Stimulated activated CD4-positive, alpha-beta T cell treated with anti-CD3 and anti-CD28 coated beads, Interleukin-4, amount 100 ng/mL, for 24 hours (primary cell): ENCODE measurements at places on chromosomes 1 and 21.
A peak's percentile ranks its signal among the peaks of the same experiment; 100 is the strongest.

DNA sequence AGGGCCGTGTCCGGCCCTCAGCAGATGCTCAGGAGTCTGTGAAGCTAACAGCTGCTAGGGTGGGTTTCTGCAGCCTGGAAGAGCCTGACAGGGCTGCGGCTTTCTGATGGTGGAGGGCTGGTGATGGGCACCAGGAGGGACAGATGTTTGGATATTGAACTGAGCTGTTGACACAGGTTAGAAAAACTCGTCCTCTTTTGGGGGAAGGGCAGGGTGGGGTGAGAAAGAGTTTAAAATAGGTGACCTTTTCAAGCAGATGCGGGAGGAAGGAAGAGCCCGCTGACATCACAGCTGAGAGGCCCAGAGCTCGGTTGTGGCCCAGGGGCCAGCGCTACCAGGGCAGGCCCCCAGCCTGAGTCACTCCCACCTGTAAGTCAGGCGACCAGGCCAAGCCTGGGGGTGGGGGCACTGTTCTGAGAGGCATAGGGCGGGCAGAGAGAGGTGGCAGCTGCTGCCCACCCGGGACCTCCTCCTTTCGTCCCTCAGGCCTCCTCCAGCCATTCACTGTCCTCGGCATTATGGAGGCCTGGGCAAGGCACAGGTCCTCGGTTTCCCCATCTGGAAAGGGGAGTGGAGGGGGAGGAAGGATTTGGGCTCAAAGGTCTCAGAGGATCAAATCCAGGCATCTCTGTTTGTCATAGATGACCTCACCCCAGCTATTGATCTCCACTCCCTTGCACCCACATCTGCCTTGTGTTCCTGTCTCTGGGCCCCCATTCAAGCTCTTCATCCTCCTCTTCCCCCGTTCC lies 32.3 kb upstream of the ID3 start:
- DNase-seq, result peak; percentile 36

GRCh38 chr1:86739648-86740509 lies 35.5 kb downstream of the SH3GLB1 start:
- no peak for DNase-seq

DNA sequence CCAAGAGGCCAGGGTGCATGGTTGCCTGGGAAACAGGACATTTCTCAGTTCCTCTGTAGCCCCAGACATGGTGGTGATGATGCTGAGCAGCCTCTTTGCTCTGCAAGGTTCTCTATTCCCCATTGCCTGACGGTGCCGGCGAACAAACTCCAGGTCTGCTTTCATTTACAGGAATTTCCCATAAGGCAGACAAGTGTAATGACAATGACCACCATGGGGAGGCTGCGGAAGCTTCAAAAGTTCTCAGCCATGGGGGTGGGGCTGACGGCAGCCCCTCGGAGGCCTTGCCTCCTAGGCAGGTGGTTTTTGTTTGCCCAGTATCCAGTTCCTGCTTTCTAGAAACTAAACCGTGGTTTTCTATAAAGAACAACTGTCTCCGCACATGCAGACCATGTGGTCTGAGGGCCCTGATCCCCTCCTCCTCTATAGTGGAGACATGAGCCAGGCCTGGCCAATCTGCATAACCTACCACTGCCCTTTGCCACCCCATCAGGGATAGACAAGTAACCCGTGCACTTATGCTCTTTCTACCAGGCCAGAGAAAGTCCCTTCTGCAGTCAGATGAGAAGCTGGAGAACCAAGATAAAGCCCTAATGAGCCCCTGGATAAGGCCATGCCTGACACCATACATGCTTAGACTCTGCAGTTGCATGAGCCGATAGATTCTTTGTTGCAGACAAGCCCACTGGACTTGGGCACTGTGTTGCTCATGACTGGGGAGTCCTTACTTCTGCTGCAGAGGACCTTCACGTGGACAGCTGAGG lies 54.1 kb downstream of the LDLRAD2 start:
- DNase-seq, result no peak

DNA sequence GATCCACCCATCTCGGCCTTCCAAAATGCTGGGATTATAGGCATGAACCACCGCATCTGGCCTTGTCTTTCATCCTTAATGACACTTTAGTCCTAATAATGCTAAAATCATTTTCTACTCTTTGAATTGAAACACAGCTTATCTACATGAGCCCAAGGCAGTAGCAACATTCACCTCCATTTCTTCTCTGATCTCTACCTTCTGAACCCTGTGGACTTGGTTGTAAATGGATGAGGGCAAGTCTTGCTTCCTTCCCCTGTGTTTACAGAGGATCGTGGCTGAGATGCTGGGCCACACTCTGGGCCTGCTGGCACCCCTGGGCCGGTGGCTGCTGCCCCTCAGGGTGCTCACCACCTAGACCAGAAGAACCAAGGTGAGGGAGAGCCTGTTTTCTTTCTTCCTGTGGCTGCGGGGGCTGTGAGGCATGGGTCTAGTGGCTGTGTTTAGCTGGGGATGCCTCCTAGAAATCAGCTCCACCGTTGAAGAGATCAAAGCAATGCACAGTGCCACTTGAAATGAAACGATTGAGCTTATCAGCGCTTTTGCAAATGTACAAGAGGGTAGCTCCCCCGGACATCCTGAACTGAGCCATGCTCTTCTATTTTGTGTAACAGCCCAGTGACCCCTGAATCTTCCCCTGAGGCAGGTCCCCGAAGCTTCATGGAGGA lies 32.2 kb upstream of the LGALS8 start:
- DNase-seq, result no peak

DNA sequence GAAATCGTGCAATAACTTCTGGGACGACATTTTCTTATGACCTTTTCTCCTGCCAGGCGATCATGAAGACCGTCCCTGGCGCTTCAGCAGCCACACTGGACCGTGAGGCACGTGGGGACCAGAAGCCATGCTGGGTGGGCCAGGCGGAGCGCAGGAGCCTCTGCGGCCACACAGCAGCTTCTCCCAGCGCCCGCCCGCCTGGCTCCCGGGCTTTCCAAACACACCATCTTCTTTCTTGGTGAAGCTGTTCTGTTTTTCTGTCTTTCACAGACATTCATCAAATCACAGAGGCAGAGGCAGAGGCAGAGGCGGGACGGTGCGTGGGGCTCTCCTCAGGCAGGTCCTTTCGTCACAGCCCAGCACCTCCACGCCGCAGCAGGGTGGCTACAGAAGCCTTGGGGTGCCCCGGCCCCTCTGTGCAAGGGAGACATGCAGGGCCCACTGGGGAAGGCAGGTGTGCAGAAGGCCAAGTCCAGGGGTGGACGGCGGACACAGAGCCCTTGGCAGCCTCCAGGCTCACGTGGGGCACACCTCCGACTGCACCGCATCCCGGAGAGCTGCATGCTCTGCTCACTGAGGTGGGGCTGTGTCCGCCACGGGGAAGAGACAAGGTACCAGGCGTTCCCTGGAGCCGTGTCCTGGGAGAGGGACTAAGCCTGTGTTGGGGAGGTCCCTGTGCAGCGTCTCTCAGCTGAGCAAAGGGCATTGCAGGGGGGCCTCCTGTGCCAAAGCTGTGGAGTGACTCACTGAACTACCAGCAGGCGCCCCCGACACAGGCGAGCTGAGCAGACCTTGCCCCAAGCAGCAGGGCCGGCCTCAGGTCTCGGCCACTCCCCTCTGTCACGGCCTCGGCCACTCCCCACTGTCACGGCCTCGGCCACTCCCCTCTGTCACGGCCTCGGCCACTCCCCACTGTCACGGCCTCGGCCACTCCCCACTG lies 2.6 kb upstream of the TMEM240 start:
- no peak for DNase-seq

DNA sequence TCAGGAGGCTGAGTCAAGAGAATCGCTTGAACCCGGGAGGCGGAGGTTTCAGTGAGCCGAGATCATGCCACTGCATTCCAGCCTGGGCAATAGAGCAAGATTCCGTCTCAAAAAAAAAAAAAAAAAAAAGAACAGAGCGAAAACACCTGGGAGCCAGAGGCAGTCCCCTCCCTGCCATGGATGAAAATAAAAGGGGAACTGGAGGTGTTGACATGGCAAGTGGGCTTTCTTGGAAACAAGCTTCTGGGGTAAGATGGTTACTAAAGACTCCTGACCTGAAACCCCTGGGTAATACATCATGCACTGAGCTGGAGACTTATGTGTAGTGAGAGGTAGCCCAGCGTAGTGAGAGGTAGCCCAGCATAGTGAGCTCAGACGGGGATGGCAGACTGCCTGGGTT lies 31.6 kb downstream of the ADCY10 start:
- DNase-seq, result no peak

GRCh38 chr21:41349619-41350390 lies 12.0 kb upstream of the MX2 start:
- no peak for DNase-seq

DNA sequence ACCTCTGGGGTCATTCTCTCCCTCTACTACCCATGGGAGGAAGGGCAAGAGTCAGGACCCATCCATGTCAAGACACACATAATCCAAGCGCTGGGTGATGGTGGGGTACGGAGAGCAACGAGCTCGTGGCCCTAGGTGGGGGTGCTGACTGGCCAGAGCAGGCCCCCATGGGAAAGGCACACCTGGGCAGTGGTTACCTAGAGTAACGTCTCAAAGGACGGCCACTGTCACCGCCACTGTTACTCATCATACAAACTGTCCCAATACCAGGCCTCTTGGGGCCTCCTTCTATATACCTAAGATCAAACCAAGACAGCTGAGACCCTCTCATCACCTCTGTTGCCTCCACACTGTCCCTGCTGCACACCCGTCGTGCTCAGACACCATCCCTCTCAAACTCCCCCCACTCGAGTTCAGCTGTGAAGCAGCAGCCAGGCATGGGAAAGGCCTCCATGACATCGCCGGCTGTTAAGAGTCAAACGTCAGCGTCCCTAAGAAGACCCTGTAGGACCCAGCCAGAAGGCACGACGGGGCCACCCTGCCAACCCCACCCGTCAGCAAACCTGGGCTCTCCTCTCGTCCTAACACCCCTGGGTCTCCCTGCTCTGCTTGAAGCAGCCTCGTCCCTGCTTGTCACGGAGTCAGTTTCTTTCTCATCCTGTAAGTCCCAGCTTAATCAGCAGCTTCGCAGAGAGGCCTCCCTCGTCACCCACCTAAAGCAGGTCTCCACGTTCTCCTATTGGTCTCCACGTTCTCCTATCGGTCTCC lies 15.3 kb downstream of the NPHP4 start:
- no peak for DNase-seq

DNA sequence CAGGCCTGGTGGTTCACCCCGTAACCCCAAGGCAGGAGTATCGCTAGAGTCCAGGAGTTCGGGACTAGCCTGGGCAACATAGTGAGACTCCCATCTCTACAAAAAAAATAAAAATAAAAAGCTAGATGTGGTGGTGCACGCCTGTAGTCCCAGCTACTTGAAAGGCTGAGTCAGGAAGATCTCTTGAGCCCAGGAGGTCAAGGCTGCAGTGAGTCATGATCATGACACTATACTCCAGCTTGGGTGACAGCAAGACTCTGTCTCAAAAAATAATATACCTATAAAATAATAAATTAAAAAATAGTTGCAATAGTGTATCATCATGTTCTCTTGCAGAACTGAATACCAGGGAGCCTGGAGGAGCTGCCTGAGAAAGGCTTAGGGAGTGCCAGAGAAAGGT lies 19.9 kb upstream of the TMEM39B start:
- DNase-seq, result no peak
